ENCODE measurements at places on chromosomes 1 and 21. TPM values are rescaled to one million over a fixed set of nuclear protein-coding genes. Genes with fewer than 3 reads are reported as not detected.

TTC24 gene
- total RNA-seq: not detected

TRAF3IP3 gene
- 1.7 TPM for total RNA-seq

OR2G6 gene
- total RNA-seq: not detected

SAMD13 gene
- 3.0 TPM for total RNA-seq

DTL gene
- total RNA-seq: not detected

KCNA3 gene
- 0.82 TPM for total RNA-seq

HSD3B2 gene
- not detected for total RNA-seq

IQCC gene
- total RNA-seq: 2.5 TPM

CCT3 gene
- 161 TPM for total RNA-seq

NTMT2 gene
- total RNA-seq: not detected

HTR1D gene
- not detected for total RNA-seq

DNA sequence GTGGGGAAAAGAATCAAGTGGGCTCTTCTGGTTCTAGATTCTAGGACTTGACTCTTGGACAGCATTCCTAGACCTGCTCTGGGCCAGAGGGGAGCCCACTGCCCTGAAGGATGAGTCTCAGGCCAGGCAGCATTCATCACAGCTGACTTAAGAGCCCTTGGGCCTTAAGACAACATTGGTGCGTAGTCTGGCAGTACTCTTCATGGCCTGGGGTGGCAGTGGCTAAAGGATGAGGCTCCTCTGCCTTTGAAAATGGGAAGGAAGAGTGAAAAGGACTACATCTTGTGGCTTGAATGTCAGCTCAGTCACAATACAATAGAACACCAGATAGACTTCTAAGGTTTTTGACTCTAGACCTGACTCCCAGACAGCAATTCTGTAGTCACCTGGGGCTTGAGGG lies 1415.1 kb upstream of the PRMT6 start:
- H3K27me3 ChIP-seq: no peaks in the 10 kb centered on the region
- H3K4me1 ChIP-seq: no peaks in the 10 kb centered on the region
- H3K36me3 ChIP-seq: no peaks in the 10 kb centered on the region
- H3K4me3 ChIP-seq: no peak overlapping the region
- no peak for DNase-seq

DNA sequence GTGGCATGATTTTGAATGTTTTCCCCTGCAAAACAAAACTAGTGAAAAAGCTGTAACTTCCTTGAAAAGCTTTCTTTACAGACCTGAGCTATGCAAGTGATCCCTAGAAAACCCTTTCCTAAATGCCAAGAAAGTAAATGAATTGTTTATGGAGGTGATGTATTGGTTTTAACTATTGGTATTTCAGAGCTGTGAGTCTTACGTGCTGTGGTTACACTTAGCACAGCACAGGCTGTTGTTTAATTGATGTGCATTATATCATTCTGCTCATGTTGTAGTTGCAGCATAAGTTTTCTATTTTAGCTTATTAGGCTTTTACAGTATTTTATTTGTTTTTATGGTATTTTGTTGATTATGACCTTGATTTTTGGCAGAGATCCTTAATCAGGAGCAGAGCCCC lies 74.1 kb upstream of the DYNLT5 start:
- no peaks in the 10 kb centered on the region for H3K36me3 ChIP-seq
- H3K27ac ChIP-seq: no peak overlapping the region
- no peak overlapping the region for H3K4me3 ChIP-seq
- DNase-seq: no peak
- no peaks in the 10 kb centered on the region for H3K4me1 ChIP-seq

DNA sequence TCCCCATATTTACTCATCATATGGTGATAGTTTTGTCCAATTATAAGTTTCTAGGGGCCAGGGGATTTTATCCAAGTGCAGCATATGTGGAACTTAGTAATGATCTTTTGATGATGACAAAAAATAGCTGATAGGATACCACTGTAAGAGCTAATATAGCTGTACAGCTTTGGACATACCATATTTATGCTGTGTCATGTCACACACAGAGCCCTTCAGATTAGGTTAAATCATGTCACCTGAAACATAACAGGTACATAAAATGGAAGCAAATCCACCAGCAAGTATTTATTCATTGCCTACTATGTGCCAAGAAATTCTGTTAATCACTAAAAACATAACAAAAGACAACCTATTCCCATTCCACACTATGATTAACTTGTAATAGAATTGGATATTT lies 82.8 kb upstream of the IPO9 start:
- no peaks in the 10 kb centered on the region for H3K36me3 ChIP-seq
- H3K27ac ChIP-seq: no peak overlapping the region
- peaks cover 21% of the 10 kb centered on the region for H3K4me1 ChIP-seq
- DNase-seq: no peak
- no peak overlapping the region for H3K4me3 ChIP-seq
- H3K27me3 ChIP-seq: no peaks in the 10 kb centered on the region

DNA sequence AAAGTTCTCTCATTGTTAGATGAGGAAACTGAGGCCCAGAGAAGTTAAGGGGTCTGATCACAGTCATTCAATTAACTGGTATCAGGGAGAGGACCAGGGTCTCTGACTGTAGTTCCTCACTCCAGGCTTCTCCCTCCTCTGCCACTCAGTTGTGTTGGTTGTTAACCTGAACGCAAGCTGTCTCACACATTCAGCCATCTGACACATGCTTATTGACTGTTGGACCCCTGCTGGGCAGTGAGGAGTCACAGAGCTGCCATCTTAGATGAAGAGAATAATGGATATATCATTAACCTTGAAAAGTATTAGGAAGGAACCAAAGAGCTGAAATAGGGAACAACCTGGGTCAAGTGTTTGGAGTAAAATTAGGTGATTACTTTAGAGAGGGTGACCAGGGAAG lies 194.8 kb downstream of the ZZZ3 start:
- H3K4me3 ChIP-seq: no peak overlapping the region
- no peak for DNase-seq
- H3K4me1 ChIP-seq: no peaks in the 10 kb centered on the region
- H3K27me3 ChIP-seq: no peaks in the 10 kb centered on the region
- H3K27ac ChIP-seq: no peak overlapping the region

DNA sequence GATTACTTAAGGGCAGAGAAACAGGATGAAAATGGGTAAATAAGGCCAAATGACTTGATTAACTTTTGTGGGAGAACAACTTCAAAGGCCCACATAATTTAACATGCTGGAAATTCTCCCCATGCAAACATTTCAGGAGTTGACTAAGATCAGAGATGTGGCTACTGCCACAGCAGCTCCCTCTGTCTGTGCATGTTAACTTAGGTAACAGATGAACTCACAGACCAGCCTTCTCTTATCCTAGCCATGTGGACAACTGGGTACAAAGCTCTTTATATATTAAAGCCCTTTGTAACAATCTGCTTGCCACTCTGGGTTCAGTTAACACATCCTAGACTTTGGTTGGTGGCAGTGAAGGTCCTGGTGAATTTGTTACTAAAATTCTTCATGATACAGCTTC lies 33.2 kb downstream of the BEND5 start:
- no peaks in the 10 kb centered on the region for H3K36me3 ChIP-seq
- H3K4me3 ChIP-seq: no peak overlapping the region
- no peaks in the 10 kb centered on the region for H3K27me3 ChIP-seq

- H3K4me3 ChIP-seq: no peak overlapping the region
- H3K27ac ChIP-seq: peak overlapping the region; percentile 28
- peaks cover 8% of the 10 kb centered on the region for H3K4me1 ChIP-seq
- H3K36me3 ChIP-seq: no peaks in the 10 kb centered on the region
- DNase-seq: no peak
- H3K27me3 ChIP-seq: no peaks in the 10 kb centered on the region
These were observed 256.8 kb upstream of the NFIA start for GRCh38 chr1:60825593-60825992.

DNA sequence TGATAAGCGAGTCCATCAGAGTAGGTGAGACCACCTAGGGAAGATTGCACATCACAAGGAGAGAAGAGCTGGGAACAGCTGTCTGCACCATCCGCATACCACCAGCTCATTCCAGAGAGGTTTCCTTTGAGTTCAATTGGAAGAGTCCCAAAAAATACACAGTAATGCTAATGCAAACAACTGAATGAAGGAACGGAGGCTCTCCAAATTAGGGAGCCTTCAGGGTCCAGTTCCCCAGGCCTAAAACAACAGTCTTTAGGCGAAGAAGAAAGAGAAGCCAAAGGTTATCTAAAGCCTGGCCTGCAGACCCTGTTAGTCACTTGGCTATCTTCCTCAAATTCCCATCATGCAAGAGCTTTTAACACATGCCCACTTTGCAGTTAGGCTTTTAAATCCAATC lies 246.4 kb downstream of the PBX1 start:
- no peak overlapping the region for H3K4me3 ChIP-seq
- H3K27me3 ChIP-seq: no peaks in the 10 kb centered on the region
- no peaks in the 10 kb centered on the region for H3K36me3 ChIP-seq
- H3K27ac ChIP-seq: peak overlapping the region; percentile 38
- no peak for DNase-seq
- no peaks in the 10 kb centered on the region for H3K4me1 ChIP-seq

DNA sequence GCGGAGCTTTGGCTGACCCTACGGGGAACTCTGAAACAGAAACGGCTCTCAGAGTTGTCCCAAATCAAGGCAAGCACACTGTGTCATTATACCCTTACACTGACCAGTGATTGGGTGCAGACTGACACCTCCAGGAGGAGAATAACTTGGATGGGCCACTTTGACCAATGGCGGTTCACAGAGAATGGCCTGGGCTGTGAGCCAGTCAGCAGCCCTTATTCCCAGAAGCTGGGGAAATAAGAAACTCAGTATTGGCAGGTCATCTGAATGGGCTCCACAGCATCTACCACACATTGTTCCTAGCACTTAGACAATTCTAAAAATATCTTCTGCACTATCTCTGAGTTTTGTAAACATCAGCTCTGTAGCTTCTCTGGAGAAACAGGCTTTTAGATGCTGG lies 265.2 kb downstream of the ADGRL2 start:
- no peak overlapping the region for H3K27ac ChIP-seq
- H3K4me1 ChIP-seq: no peaks in the 10 kb centered on the region

- peaks cover 4% of the 10 kb centered on the region for H3K36me3 ChIP-seq
- DNase-seq: no peak
- no peak overlapping the region for H3K4me3 ChIP-seq
- H3K27me3 ChIP-seq: no peaks in the 10 kb centered on the region
These were observed 37.1 kb downstream of the C21orf91 start for GRCh38 chr21:17782051-17782450.

DNA sequence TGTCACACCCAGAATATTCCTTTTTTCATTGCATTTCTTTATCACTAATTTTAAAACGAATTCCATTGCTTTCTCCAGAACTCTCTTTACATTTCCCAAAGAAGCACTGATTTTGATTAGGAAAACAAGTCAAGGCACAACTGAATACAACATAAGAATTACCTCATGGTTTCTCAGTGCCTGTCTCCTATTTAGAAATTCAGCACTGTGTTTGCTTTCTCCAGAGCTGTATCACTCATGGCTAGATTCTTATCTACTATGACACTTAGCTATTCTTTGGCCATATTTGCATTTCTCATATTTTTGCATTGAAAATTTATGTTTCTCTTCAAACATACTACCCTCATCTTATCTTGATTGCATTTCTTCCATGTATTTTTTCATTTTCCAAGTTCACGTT lies 1402.0 kb downstream of the MRPL39 start:
- no peak for DNase-seq
- H3K27ac ChIP-seq: no peak overlapping the region
- H3K4me3 ChIP-seq: no peak overlapping the region
- no peaks in the 10 kb centered on the region for H3K4me1 ChIP-seq
- H3K27me3 ChIP-seq: no peaks in the 10 kb centered on the region
- H3K36me3 ChIP-seq: no peaks in the 10 kb centered on the region

GRCh38 chr1:150409504-150410362 lies 45.8 kb downstream of the RPRD2 start:
- no peak overlapping the region for H3K27ac ChIP-seq
- H3K36me3 ChIP-seq: no peaks in the 10 kb centered on the region

GRCh38 chr1:177274687-177275211 lies 104.0 kb downstream of the BRINP2 start:
- DNase-seq: peak; percentile 75
- H3K36me3 ChIP-seq: no peaks in the 10 kb centered on the region
- peaks cover 24% of the 10 kb centered on the region for H3K4me1 ChIP-seq

- no peaks in the 10 kb centered on the region for H3K36me3 ChIP-seq
- no peak overlapping the region for H3K27ac ChIP-seq
- no peak for DNase-seq
- H3K4me1 ChIP-seq: peaks cover 17% of the 10 kb centered on the region
- H3K27me3 ChIP-seq: no peaks in the 10 kb centered on the region
These were observed 141.6 kb downstream of the KCNT2 start for GRCh38 chr1:196466654-196467053.

DNA sequence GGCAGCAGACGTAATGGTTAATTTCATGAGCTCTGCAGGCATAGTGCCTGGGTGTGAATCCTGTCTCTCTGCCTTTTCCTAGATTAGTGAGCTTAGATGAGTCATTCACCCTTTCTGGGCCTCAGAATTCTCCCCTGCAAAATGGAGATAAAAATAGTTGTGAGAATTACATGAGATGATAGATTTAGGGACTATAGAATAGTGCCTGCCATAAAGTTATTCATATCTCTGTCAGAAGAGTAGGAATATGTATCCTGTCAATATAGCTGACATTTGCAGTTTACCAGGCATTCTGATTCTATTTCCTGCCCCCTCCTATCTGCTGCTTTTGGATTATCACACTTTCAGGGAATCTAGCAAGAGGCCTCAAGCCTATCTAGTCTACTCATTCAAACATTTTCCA lies 112.0 kb downstream of the PDE4B start:
- no peaks in the 10 kb centered on the region for H3K4me1 ChIP-seq
- no peak overlapping the region for H3K4me3 ChIP-seq
- H3K27ac ChIP-seq: no peak overlapping the region
- H3K27me3 ChIP-seq: no peaks in the 10 kb centered on the region
- no peak for DNase-seq

GRCh38 chr1:9687874-9688582 lies 36.5 kb downstream of the PIK3CD start:
- peak overlapping the region; percentile 30 for H3K27ac ChIP-seq
- peaks cover 21% of the 10 kb centered on the region for H3K4me1 ChIP-seq
- H3K27me3 ChIP-seq: no peaks in the 10 kb centered on the region
- no peaks in the 10 kb centered on the region for H3K36me3 ChIP-seq
- no peak for DNase-seq

GRCh38 chr1:13809461-13810159 lies 109.6 kb downstream of the PRDM2 start:
- H3K27ac ChIP-seq: no peak overlapping the region
- no peak overlapping the region for H3K4me3 ChIP-seq
- H3K36me3 ChIP-seq: no peaks in the 10 kb centered on the region
- no peaks in the 10 kb centered on the region for H3K4me1 ChIP-seq

- H3K27me3 ChIP-seq: peaks cover 5% of the 10 kb centered on the region
- DNase-seq: peak; percentile 73
- H3K4me3 ChIP-seq: no peak overlapping the region
These were observed 5.8 kb upstream of the CTSE start for GRCh38 chr1:206029484-206029883.

GRCh38 chr1:115164484-115164883 lies 75.2 kb upstream of the TSPAN2 start:
- H3K36me3 ChIP-seq: no peaks in the 10 kb centered on the region
- no peak overlapping the region for H3K4me3 ChIP-seq
- DNase-seq: no peak
- H3K27ac ChIP-seq: no peak overlapping the region

- no peaks in the 10 kb centered on the region for H3K36me3 ChIP-seq
- H3K4me1 ChIP-seq: no peaks in the 10 kb centered on the region
- H3K27ac ChIP-seq: no peak overlapping the region
- no peak for DNase-seq
These were observed 498.7 kb upstream of the NFIA start for GRCh38 chr1:60583696-60584095.

Data from sigmoid colon (tissue), 7 donors.